ENCODE measurements at places on chromosomes 12 and 14.
A peak's percentile ranks its signal among the peaks of the same experiment; 100 is the strongest.

GRCh38 chr12:45713078-45713477 is 16.4 kb upstream of the ARID2 start:
- no peak for DNase-seq

GRCh38 chr12:124471828-124472227 is 95.6 kb downstream of the NCOR2 start:
- DNase-seq = no peak

GRCh38 chr12:33770652-33771051 is 251.6 kb upstream of the ALG10 start:
- no peak for DNase-seq

DNA sequence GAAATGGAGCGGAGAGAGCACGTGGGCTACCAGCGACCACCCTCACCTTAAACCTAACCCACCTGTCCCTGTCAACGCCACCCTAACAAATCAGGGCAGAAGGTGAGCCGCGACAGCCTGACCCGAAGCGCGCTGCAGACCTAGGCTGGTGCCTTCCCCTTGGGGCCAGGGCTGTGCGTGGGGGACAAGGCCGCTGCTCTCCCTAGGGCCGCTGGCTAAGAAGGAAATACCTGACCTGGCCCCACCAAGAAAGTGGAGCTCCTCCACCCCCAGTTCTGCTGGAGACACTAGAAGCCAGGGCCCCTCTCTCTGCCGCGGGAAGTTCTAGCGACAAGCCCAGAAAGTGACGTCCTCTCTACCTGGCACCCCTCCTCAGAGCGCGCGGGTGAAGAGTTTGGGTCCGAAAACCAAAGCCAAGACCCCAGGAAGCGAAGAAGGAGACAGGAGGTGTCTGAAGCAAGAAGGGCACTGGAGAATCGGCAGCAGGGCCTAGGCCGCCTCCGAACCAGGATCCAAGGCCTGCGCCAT is 7.5 kb downstream of the SIX1 start:
- DNase-seq = no peak

- no peak for DNase-seq
Measured at GRCh38 chr14:24079491-24080141, 8.3 kb downstream of the CPNE6 start.

DNA sequence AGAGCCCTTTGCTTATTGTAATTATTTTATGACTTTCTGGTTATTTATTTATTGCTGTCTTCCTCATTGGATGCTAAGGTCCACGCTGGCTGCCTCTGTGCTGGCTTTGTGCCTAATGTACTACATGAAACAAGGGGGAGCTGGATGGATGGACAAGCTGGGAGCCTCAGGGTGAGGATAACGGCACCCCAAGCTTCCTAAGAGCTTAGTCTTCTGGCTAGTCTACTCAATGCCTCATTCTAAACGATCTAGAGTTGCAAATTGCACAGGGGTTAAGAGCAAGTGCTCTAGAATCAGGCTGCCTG is 172.0 kb downstream of the CHST11 start:
- DNase-seq = no peak

DNA sequence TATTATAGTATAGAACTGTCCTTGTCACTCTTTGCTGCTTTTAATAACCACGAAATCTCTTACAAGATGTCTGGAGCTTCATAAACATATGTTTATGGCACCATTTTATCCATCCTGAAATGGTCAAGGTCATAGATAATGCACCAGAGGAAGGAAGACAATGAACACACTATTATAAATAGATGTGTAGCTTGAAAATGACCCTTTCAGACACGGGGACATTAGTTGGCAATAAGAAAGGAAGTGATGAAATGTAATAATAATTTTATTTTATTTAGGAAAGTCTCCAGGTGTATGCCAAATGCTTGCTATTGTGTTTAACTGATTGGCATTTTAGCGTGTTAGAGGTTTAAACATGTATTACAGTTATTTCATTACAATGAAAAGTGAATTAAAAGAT is 36.8 kb upstream of the SLC38A2 start:
- no peak for DNase-seq

DNA sequence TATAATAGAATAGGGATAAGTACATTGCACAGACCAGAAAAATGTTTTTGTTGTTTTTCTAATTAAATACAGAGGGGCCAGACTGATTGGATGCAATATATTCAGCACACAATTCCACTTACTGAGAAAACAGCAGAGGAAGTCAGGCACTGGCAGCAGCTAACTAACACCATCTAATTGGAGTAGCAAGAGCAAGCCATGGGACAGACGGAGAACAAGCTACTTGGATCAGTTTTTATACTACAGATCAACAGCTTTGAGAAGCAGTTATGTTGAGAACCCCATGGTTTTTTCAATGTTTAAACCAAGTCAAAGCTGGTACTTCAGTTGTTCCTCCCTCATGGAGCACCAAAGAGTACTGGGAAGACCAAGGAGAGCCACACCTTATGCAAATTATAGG is 1249.4 kb downstream of the LRFN5 start:
- DNase-seq = no peak

DNA sequence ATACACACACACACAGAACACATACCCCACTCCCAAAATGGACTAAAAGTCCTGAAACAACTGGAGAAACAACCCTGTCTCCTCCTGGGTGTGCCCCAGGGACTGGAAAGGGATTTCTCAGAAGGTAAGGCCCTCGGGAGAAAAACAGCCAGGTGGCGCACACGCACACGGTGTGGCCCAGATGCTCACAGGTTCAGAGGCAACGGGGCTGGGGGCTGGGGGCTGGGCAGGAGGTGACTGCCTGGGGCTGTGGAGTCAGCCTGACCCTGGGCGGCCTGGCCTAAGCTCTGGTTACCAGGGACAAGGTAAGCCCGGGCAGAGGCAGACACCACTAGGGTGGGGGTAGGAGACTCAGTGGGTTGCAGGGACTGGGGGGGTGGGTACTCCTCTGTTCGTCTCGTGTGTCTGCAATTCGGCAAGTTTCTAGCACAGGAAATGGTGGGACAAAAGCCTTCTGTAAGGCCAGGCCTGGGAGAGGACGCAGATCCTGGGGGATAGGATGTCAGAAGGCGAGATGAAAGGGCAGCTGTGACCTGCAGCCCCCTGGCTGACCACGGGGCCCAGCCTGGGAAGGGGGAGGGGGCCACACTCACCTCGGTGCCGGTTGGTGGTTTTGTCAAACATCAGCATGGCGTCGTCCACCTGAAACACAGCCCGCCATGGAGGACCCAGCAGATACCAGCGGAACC is 10.4 kb downstream of the MSI1 start:
- no peak for DNase-seq

GRCh38 chr12:94445662-94446061 is 14.0 kb downstream of the CEP83 start:
- no peak for DNase-seq

DNA sequence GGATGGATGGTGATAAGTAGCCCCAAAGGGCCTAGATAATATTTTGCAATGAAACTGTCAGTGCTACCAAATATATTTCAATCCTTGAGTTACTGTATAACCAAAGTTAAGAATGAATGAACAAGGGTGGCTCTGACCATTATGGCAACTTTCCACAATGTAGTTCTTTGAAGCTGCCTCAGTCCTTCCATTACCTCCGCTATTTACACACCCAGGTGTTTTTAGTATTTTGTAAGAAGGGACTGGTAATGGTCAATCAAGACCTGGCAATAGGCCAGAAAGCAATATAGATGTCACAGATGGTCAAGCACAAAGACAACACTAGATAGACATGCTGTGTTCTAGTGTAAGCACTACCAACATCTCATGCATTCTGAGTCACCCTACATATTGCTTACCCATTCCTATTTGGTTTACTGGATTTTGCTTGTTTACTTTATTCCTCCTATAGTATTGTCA is 16.3 kb downstream of the DUSP16 start:
- no peak for DNase-seq

DNA sequence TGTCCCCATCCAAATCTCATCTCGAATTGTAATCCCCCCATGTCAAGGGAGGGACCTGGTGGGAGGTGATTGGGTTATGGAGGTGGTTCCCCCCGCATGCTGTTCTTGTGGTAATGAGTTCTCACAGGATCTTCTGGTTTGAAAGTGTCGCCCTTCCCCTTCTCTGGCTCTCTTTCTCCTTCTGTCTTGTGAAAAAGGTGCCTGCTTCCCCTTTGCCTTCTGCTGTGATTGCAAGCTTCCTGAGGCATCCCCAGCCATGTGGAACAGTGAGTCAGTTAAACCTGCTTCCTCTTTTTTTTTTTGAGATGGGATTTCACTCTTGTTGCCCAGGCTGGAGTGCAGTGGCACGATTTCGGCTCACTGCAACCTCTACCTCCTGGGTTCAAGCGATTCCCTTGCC is 104.0 kb downstream of the CCDC91 start:
- no peak for DNase-seq

GRCh38 chr12:78185109-78185508 is 354.4 kb downstream of the NAV3 start:
- DNase-seq = no peak

DNA sequence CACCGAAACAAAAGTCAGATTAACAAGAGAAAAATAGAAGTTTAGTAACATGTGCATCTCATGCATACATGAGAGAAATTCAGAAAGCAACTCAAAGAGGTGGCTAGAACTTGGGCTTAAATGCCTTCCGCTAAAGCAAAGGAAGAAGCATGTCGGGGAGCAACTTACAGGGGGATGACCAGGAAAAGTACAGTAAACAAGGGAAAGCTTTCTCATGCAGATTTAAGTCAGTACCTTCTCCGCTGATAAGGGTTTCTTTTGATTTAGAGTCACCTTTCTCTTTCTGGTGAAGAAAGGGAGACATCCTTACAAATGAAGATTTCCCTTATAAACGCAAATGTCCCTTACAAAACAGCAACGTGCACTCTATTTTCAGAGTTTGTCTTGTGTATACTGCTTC is 6.0 kb upstream of the RNASE6 start:
- DNase-seq = no peak

DNA sequence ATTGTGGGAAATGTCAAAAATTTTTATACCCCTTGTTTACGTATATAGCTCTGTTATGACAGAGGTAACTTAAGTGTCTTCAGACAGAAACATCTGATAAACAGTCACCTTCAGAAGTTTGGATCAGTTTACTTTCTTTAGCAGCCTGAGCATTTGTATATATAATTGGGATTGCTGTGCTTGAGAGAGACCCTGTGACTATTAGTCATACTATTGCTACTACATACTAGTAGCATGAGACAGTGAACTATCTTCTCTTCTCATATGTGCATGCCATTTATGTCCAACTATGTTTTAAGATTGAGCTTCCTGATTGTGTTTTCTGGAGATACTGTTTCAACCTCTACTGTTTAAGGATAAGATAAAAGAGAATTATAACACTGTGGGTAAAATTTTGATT is 101.5 kb downstream of the PDE6H start:
- no peak for DNase-seq

- DNase-seq = no peak
Measured at GRCh38 chr12:79023784-79024183, 159.2 kb downstream of the SYT1 start.

DNA sequence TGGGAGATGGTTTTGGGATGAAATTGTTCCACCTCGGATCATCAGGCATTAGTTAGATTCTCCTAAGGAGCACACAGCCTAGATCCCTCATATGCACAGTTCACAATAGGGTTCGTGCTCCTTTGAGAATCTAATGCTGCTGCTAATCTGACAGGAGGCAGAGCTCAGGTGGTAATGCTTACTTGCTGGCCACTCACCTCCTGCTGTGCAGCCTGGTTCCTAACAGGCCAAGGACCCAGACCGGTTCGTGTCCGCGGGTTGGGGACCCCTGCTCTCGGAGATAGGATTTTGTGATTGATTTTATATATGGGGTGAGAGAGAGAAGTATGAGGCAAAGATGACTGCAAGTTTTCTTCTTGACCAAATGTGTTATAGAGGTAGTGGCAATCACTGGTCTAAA is 57.5 kb downstream of the CCDC91 start:
- DNase-seq = no peak

GRCh38 chr12:57626921-57627445 is 6.0 kb downstream of the B4GALNT1 start:
- no peak for DNase-seq

DNA sequence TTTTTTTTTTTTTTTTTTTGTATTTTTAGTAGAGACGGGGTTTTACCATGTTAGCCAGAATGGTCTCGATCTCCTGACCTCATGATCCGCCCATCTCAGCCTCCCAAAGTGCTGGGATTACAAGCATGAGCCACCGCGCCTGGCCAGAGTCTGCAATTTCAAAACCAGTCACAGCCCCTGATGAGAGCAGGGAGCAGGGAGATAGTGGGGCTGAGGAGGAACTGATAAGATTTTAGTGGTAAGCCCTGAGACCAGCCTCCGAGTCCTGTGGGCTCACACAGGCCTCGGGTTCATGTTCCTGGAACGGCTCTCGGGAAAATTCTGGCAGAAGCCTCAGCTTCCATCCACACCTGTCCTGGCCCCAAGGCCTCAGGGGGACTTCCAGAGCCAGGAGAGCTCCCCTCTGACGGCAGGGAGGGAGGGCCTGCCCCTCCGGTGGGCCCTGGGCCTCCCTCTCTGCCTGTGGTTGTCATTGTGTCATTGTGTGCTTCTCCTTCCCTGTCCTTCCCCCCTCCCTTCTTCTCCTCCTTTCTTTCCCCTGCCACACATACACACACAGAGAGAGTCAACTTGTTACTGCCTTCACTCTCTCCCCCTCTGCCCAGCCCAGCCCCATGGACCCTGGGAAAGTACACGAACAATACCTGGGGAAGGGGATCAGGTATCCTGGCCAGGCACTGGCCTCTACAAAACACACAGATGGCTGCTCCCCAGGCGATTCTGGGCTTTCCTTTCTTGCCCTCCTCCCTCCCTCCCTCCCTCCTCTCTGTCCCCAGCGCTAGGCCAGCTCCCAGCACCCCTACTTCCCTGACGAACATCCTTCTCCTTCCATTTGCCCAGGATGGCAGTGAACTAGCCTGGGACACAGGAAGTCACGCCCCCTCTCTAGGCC is 294.1 kb downstream of the DPF3 start:
- no peak for DNase-seq

DNA sequence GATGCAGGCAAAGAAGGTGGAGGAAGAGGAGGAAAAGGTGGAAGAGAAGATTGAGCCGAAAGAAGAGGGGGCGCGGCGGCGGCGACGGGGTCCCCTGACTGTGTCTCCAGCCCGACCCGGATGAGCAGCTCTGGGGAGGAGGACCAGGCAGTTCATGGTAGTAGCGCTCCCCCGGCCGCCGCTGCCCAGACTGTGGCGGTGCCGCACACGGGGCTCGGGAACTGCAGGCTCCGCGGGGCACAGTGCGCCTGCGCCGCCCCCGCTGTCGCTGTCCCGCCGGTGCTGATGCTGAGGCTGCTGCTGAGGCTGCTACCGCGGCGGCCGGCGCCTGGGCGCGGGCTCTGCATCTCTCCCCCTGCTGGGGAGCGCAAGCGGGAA is at the start of gene KCNH5:
TSS of gene KCNH5 (minus strand) at position 225 of the 378 bp plus-strand sequence. CDS start 272 bp downstream, outside the sequence.
- peak; percentile 6 for DNase-seq

- DNase-seq = peak; percentile 7
Measured at GRCh38 chr14:46596236-46596635, 55.3 kb downstream of the RPL10L start.

DNA sequence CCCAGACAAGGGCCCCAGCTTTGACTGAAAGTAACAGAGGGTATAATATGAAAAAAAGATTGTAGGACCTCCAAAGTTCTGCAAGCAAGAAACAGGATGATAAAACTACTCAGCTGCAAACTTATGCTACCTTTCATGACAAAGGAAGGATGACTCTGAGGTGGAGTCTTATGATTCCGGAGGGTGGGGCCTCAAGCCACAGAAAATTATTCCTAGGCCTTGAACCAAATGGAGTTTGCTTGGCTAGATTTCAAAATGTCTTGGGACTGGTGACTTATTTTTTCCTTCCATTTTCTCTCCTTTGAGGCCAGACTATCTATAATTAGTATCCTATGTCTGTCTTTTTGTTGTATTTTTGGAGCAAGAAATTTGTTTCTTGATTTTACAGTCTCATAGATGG is 336.4 kb downstream of the LRIG3 start:
- no peak for DNase-seq

Measured in brain microvascular endothelial cell (primary cell).